ENCODE measurements at places on chromosomes 4 and X. TPM values are rescaled to one million over a fixed set of nuclear protein-coding genes. Genes with fewer than 3 reads are reported as not detected.

DNA sequence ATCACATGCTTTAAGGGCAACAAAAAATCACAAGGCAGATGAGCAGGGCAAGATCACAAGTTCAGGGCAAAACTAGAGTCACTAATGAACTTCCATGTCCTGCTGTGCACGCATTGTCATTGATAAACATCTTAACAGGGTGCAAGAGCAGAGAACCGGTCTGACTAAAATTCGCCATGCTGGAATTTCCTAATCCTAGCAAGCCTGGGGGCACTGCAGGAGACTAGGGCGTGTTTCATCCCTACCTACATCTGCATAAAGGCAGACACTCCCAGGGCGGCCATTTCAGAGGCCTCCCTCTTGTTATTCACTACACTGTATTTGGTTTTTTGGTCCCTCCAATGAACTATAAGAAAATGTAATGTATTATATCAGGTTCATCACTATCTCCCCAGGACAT is 203.6 kb downstream of the ARHGEF9 start:
- DNase-seq = no peak

- no peak for DNase-seq
These were observed 131.0 kb downstream of the COX18 start for GRCh38 chr4:72938516-72938915.

GRCh38 chrX:144732588-144732987 is 514.7 kb upstream of the SPANXN1 start:
- DNase-seq = no peak

DNA sequence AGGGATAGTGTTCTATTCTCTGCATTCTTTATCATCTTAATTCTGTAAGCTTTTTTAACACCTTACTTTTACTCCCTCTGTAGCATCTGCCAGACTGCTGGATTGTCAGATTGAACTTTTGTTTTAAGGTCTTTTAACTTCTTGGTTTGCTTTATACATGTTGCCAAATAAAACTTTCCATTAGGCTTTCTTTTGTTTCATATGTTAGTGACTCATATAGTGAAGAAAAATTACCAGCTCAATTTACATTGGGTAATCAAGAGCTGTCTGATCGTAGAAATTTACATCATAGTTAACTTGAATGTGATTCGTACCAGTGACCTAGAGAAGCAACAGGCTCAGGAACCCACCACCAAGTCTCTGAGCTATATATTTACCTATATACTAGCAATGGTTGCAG is 28.5 kb upstream of the KLHL4 start:
- no peak for DNase-seq

GRCh38 chr4:182671231-182671630 is 246.0 kb downstream of the DCTD start:
- DNase-seq = no peak

DNA sequence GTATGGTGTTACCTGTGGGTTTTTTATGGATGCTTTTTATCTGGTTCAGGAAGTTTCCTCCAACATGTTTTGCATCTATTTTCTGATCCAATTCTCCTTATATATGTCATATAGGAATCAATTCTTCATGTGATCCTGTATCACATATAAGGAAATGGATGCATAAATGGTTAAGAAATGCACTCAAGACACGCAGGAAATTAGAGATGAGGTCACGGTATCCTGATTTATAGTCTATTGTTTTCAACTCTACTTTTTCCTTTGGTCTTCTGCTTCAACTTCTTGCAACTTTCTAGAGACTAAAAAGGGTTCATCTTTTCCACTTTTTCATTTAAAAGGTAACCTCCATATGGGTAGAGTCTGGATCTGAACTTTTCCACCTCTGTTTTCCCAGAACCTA is 33.6 kb upstream of the IL13RA1 start:
- no peak for DNase-seq

GRCh38 chrX:65642914-65643491 is 24.5 kb upstream of the MSN start:
- DNase-seq = no peak

DNA sequence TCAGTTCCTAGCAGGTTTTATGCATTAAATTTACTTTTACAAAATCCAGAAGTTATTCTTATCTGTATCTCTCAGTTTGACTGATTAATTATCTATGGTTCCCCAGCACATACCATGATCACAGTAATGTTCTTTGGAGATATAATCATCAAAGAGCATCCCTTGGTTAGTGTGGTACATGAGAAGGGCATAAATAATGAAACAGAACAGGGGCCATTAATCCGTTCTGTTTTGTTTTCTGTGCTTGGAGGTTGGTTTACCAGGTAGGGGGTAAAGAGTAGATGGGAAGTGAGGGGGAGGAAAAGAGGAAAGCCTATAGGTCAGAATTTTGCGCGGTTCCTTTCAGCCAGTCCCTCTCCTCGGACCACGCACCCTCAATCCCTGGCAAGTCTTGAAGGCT is 718.7 kb upstream of the TENM3 start:
- no peak for DNase-seq

GRCh38 chrX:9885150-9885549 is 82.0 kb upstream of the CLDN34 start:
- DNase-seq = peak; percentile 62

DNA sequence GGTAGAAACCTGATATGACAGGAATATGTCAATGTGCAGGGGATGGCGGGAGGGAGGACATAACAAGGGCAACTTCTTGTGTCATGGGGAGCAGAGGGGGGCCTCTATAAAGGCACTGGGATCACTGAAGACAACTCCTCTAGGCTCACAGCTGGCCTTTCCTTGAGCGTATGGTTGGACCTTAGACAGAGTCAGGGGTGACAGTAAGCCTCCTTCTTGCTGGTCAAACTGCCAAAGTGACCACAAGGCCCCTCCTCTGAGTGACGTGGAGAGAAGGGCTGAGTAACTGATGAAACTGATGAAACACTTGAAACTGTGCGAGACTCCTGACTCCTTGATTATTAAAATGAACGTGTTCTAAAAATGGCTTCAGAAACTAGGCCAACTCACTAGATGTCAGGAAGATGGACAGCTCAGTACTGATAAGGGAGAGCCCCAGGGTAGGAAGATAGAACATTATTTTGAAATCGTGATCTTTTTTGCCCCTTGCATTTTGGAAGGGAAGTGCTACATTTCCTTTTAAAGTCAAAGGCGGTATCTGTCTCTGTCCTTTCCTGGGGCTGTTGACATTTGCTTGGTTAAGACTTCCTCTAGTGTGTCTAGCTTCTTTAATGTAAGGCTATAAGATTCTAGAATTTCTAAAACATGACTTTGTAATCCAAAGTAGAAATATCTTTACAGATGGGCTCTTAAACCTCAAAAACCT is 1.6 kb downstream of the RAB33A start:
- peak; percentile 74 for DNase-seq

ZIC3 gene
- 0.16 TPM for total RNA-seq

DAPP1 gene
- total RNA-seq = not detected

PRRG3 gene
- total RNA-seq = not detected

SORBS2 gene
- 49.8 TPM for total RNA-seq

All from SK-MEL-5 (cell line).